ENCODE measurements at places on chromosomes 3 and 15. TPM values are rescaled to one million over a fixed set of nuclear protein-coding genes. Genes with fewer than 3 reads are reported as not detected.
A peak's percentile ranks its signal among the peaks of the same experiment; 100 is the strongest.

- H3K36me3 ChIP-seq = no peaks in the 10 kb centered on the region
- DNase-seq = no peak
- no peak overlapping the region for H3K27ac ChIP-seq
- H3K4me3 ChIP-seq = no peak overlapping the region
Measured at GRCh38 chr3:52615166-52615565, 70.5 kb downstream of the PBRM1 start.

DNA sequence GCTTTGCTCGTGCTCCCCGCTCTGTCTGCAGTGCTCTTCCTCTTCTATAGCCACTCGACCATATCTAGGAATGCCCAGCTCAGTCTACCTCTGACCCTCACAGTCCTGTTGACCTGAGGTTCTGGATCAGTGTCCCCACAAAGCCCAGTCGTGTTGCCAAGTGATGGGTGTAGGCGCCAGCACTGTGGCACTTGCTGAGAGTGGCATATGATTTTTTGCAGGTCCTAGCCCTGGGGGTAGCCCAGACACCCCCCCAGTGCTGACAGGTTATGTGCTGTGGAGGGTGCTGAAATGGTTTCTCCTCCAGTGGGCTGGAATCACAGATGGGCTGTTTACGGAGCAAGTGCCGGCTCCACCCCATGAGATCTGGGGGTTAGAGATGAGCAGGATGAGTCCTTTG is 32.5 kb downstream of the ACAD9 start:
- H3K27ac ChIP-seq = no peak overlapping the region
- peaks cover 60% of the 10 kb centered on the region for H3K36me3 ChIP-seq
- H3K4me1 ChIP-seq = no peaks in the 10 kb centered on the region
- no peak overlapping the region for H3K4me3 ChIP-seq
- no peaks in the 10 kb centered on the region for H3K27me3 ChIP-seq
- no peak for DNase-seq

DNA sequence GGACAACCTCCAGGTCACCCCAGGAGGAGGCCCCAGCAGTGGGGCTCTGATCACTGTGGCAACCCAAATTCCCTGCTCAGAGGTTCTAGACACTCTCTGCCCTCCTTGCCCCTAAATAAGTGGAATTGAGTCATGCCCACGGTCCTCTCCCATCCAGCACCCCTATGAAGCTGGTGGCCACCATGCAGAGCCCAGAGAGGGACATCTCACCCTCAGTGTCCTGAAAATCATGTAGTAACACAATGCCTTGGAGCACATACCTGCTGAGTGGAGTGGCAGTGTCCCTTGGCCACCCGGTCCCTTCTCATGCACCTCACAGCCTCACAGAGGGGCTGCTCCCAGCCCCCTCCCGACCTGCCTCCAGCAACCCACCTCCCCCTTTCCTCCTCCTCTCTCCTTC is 114.3 kb upstream of the MEF2A start:
- H3K36me3 ChIP-seq = no peaks in the 10 kb centered on the region
- peaks cover 38% of the 10 kb centered on the region for H3K4me1 ChIP-seq
- peak overlapping the region; percentile 77 for H3K27ac ChIP-seq
- DNase-seq = peak; percentile 35
- H3K27me3 ChIP-seq = no peaks in the 10 kb centered on the region

Gene SEMA3B
- total RNA-seq = 25.4 TPM

Gene VPS13C
- total RNA-seq = 71.5 TPM

Gene MTHFS
- total RNA-seq = 10.4 TPM

- H3K36me3 ChIP-seq = no peaks in the 10 kb centered on the region
- H3K4me1 ChIP-seq = no peaks in the 10 kb centered on the region
- no peaks in the 10 kb centered on the region for H3K27me3 ChIP-seq
- no peak overlapping the region for H3K4me3 ChIP-seq
- no peak overlapping the region for H3K27ac ChIP-seq
Measured at GRCh38 chr3:182633186-182633585, 160.1 kb upstream of the ATP11B start.

DNA sequence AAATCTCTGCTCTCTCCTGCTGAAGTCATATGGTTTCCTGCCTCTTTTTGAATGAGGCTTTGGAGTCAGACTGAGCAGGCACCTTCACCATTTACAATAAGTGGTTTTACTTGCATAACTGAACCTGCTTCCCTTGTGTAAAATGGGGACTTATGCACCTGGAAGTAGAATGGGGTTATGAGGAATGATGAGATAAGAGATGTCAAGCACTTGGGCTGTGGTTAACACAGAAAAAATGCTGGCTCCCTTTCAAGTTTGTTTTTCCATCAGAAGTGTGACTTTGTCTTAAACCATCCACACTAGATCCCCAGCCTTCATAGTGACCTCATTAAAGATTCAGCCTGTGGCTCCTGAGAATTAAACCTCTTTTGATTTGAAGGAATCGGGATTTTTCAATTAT is 5.2 kb downstream of the EXOSC7 start:
- H3K27ac ChIP-seq = no peak overlapping the region
- no peaks in the 10 kb centered on the region for H3K36me3 ChIP-seq
- no peaks in the 10 kb centered on the region for H3K27me3 ChIP-seq
- H3K4me3 ChIP-seq = no peak overlapping the region
